ENCODE measurements at places on chromosomes 5 and 9.

- DNase-seq, result no peak
These were observed 396.3 kb downstream of the YTHDC2 start for GRCh38 chr5:113909782-113910181.

GRCh38 chr5:24923400-24923799 lies 278.6 kb upstream of the CDH10 start:
- no peak for DNase-seq

DNA sequence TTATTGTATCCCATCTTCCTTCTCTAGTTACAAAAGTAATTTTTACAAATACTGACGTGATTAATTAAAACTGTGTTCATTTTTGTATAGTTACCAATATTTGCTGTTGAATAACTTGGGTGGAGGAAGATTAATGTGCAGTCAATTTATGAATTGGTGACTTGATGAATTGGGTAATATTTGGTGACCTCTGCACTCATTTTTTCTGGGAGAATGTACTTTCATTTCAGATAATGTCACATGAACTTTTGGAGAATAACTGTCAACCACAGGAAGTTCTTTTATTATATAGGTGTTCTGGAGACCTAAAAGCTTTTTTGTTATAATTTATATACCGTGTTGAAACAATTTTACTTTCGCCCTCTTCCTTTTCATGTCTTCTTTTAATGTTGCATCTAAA lies 26.4 kb upstream of the FKTN start:
- DNase-seq, result no peak

GRCh38 chr5:176660530-176660859 lies 13.2 kb downstream of the TSPAN17 start:
- DNase-seq, result no peak
